RCC 7860 (cell line): ENCODE measurements at places on chromosomes 16 and 17.

DNA sequence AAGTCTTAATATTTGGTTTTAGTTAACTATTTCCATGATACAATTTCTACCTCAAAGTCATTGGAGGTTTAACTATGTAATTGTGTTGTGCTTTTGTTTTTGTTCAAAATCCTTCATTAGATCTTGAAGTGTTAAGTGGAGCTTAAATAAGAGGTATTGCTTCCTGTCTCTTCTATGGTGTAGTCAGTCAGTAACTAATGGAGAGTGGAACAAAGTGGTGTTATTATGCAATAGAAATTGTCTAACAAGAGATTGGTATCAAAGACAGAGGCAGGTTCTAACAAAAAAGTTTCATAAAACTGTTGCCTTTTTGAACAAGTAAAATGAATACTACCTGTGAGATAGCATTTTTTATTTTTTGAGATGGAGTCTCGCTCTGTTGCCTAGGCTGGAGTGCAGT, 45.2 kb downstream of the GRB7 start:
- no peak for DNase-seq

- no peak for DNase-seq
These were observed 5.4 kb upstream of the KIF18B start for GRCh38 chr17:44952946-44953475.

GRCh38 chr17:50190293-50190602, 11.2 kb downstream of the COL1A1 start:
- DNase-seq, result no peak

GRCh38 chr16:8127070-8127469, 463.2 kb downstream of the TMEM114 start:
- no peak for DNase-seq

DNA sequence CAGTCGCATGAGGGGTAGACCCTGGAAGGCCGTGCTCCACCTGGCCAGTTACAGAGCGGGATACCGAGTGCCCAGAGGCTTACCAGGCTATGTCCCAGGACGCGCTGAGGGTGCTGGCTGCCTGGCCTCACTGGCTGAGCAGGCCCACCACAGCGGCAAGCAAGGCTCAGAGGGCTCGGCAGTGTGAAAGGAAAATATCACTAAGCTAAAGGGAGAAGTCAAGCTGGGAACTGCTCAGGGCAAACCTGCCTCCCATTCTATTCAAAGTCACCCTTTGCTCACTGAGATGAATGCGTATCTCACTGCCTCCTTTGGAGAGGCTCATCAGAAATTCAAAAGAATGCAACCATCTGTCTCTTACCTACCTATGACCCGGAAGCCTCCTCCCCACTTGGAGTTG, 37.4 kb downstream of the CCDC57 start:
- no peak for DNase-seq

DNA sequence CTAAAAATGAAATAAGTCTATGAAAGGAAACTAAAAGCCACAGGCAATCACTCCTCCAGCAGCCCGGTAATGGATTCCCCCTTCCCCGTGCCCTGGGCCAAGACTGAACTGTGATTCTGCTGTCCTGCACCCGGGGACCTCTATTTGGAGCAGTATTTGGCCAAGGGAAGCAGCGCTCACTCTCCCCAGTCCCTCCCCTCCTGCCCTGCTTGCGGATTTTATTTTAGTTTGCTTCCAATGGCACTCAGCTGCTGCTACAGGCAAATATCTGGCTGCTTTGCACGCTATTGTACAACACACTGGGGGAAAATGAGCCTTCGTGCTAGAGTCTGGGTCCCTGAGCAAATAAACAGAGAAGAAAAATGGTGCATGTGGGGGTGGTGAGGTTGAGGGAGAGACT, 975.7 kb upstream of the RBFOX1 start:
- no peak for DNase-seq

- peak; percentile 82 for DNase-seq
These were observed 25.5 kb upstream of the TBX4 start for GRCh38 chr17:61426482-61427304.

DNA sequence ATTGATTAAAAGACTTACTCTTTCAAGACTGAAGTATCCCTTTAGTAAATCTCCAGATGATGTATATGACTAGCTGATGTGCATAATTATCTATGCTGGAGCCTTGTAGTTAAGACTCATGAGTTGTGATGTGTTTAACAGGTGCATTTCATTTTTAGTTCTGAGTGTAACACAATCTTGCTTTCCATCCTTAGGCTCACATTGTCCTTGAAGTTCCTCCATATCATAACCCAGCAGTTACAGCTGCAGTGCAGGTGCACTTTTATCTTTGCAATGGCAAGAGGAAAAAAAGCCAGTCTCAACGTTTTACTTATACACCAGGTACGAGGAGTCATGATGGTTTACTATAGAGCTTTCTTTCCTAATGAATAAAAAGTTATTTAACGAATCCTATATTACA, 52.9 kb downstream of the ESRP2 start:
- no peak for DNase-seq

- no peak for DNase-seq
These were observed 16.4 kb downstream of the LYRM1 start for GRCh38 chr16:20916942-20917341.

DNA sequence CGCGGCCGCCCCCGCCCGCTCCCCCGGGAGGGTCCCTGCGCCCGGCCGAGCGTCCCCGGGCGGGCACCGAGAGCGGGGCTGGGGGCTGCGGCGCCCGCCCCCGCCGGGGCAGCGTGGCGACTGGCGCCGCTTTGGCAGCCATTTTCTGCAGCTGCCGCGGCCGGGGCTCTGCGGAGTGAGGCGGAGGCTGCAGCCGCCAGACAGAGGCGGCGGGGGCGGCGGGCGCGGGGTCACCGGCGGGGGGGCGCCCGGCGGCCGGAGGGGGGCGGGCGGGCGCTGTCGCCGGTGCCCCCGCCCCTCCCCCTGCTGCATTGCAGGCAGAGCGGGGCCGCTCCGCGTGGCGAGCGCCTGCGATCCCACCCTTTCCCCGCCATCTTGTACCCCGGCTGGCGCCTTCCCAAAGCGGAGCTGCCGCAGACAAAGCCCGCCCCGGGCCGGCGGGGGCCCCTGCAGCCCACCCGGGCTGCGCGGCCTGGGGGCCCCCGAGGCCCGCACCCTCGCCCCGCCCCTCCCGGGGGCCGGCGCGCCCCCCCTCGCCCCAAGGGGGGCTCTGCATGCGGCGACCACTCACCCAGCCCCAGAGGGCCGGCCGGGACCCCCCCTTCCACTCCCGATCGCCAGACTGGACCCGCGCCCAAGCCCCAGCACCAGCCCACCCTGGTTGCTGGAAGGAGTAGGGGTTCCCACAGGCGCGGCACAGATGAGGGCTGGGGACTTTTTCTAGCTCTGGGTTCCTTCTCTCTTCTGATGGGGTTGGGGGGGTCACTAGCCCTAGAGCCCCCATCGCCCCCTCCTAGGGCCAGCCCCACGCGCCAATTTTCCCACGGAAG, 16.6 kb upstream of the CBX8 start:
- DNase-seq, result no peak
